ENCODE measurements at places on chromosomes 12 and 14.

- DNase-seq: peak; percentile 57
Observed at GRCh38 chr12:87596636-87597035, 432.6 kb downstream of the C12orf50 start.

GRCh38 chr12:124338448-124338847 is 43.6 kb downstream of the RFLNA start:
- DNase-seq: no peak

GRCh38 chr12:79453820-79454219 is 236.9 kb downstream of the PAWR start:
- peak; percentile 13 for DNase-seq

DNA sequence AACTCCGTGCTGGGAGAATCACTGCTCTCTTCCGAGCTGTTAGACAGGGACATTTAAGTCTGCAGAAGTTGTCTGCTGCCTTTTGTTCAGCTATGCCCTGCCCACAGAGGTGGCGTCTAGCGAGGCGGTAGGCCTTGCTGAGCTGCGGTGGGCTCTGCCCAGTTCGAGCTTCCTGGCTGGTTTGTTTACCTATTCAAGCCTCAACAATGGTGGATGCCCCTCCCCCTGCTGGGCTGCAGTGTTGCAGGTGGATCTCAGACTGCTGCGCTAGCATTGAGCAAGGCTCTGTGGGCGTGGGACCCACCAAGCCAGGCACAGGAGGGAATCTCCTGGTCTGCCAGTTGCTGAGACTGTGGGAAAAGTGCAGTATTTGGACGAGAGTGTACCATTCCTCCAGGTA is 43.7 kb downstream of the GPR137C start:
- no peak for DNase-seq

DNA sequence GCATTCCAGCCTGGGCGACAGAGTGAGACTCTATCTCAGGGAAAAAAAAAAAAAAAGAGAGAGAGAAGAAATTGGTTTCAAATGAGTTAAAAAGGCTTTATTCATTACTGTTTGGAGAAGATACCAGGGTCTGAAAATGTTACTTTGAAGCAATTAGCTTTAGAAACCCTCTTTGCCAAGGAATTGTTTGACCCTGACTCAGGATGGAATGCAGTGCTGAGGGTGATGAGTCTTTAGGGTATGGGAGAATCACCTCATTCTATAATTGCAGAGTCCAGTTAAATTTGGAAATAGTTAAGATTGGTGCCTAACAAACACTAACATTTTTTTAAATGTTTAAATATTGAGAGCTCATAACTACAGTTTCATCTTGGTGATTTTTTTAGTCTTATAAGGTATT is 13.3 kb downstream of the RAP1B start:
- peak; percentile 52 for DNase-seq

DNA sequence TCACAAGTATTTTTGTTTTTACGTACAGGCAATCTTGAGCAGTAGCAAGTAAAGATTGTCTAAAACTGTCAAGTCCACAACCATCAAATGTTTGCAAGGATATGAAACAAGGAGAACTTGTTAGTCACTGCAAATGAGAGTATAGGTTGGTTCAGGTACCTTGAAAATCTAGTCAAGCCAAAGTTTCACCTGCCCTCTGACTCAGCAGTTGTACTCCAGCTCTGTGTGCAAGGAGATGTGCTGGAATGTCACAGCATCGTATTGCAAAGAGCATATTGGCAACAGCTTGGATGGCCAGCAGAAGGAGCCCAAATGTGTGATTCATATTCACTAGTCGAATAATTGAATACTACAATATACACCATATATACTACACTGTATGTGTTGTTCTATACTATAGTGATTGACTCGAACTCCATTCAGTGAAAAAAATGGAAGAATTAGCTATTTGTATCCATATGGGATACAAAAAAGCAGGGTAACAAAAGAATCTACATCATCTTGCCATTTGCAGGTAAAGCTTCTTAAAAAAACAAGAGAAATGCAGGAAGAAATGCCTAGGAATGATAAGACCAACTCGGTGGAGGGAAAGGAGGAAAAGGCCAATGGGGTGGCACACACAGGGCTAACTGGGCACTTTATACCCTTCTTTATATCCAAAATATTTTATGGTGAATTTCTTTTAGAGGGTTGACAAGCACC is 44.0 kb downstream of the EID3 start:
- peak; percentile 70 for DNase-seq

- peak; percentile 69 for DNase-seq
Observed at GRCh38 chr14:84340938-84341337, 1189.0 kb upstream of the FLRT2 start.

DNA sequence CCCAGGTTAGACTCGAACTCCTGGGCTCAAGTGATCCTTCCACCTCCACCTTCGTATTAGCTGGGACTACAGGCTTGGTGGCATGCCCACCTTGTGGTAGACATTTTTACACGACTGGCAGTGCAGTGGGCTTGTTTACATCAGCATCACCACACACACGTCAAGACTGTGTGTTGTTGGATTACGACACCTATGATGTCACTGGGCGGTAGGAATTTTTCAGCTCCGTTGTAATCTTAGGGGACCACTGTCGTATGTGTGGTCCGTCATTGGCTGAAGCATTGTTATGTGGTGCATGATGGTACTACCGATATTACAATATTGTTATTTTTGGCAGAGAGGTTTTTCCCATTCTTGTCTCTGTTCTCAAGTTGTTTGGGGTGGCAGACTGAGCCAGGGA is 50.7 kb downstream of the TSPAN9 start:
- DNase-seq: peak; percentile 53

DNA sequence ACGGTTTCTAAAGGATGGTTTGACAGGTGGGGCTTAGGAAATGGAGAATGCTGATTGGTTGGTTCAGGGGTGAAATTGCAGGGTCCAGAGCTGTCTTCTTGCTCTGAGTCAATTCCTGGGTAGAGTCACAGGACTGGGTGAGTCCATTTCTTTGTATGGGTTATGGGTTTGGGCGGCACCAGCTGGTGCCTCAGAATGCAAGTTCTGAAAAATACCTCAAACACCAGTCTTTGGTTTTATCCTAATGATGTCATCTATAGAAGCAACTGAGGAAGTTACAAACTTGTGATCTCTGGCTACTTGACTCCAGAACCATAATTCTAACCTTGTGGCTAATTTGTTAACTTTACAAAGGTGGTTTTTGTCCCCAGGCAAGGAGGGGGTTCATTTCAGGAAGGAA is 47.6 kb upstream of the EIF5 start:
- DNase-seq: no peak

DNA sequence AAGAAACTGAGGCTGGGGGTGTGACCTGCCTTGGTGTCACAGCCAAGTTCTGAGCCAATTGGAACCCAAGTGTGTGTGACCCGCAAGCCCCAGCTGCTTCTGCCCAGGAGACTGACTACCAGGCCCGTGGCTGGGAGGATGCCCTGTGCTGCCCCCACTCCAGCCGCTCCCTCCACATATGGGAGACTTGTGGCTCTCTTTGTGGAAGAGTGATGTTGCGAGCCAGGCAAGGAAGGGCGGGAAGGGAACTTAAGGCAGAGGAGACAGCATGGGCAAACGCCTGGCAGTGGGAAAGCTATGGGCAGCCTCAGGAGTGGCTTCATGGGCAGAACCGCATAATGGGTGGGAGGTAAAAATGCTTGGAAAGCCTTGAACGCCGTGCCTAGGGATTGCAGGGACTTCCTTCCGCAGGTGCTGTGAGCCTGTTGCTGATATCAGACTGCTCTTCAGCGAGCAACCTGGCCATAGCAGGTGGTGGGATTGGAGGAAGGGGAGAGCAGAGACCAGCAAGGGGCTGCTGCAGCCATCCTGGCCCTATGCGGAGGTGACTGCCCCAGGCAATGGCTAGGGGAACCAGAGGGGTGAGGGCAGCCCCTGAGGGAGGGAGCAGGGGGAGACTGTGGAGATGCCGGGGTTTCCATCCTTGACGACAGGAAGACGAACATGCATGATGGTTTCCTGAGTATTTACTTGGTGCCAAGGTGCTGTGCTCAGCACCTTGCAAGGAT is 115.7 kb downstream of the LGMN start:
- DNase-seq: no peak

DNA sequence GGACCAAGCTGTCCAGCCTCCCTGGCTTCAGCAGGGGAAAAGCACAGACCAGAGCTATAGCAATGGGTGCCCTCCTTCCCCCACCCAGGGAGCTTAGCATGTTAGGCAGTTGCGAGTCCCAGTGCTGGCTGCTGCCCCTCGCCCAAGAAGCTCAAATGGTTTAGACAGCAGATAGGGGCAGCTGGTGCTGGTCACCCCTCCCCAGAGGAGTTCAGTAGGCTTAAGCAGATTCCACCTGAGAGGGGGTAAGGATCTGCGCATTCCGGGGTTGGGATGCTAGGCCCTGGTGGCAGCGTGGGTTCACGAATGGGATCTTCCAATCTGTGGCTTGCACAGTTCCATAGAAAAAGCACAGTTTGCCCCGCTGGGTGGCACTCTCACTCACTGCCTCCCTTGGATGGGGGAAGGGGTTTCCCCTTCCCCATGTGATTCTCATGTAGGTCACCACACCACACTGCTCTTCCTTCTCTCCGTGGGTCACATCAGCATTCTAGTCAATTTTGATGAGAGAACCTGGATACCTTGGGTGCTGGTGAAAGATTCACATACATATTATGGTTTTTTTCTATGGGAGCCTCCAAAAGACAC is 665.6 kb downstream of the C12orf50 start:
- DNase-seq: no peak

GRCh38 chr14:50109342-50109741 is 7.0 kb downstream of the VCPKMT start:
- peak; percentile 34 for DNase-seq

- DNase-seq: peak; percentile 70
Observed at GRCh38 chr14:76984787-76985375, 43.6 kb downstream of the IRF2BPL start.

DNA sequence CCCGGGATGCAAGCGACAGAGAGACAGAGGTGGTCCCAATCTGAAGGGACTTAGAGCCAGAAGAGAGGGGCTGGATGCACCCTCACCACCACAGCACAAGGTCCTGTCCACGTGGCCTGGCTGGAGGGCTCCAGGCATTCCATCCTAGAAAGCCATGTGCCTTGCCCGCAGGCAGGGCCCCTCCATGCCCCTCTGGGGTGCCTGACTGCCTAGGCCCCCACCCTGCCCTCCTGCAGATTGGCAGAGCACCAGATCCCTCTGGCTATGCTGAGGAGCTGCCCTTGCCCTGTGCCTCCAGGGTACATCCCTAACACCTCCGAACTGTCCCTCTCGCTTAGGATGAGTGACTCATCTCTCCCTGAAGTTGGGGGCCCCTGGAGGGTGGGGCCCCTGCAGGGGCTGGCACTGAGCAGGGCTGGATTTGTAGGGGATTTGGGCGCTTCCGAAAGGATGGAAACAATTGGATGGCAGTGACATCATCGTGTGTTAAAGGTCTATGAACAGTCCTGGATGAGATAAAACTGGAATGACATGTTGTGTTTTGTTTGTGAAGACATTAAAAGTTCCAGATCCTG is 50.9 kb downstream of the CHGA start:
- DNase-seq: no peak

DNA sequence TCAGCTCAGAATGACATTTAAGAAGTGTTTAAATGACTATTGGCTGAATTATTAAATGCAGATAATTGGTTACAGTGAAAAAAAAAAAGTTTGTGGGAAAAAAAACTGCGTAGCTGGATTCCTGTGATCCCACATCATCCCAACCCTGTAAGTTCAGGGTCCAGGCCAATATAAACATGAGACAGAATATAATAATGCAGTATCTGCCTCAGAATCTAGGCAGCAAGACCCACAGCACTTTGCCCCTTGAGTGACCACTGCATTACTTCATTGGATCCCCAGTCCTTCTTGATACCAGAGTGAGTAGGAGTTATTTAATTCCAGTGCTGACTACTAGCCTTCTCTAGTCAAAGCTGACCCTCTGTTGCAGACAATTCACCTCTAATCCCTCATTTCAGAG is 272.6 kb downstream of the CCER1 start:
- peak; percentile 55 for DNase-seq

- DNase-seq: no peak
Observed at GRCh38 chr12:74644681-74645080, 107.0 kb downstream of the ATXN7L3B start.

DNA sequence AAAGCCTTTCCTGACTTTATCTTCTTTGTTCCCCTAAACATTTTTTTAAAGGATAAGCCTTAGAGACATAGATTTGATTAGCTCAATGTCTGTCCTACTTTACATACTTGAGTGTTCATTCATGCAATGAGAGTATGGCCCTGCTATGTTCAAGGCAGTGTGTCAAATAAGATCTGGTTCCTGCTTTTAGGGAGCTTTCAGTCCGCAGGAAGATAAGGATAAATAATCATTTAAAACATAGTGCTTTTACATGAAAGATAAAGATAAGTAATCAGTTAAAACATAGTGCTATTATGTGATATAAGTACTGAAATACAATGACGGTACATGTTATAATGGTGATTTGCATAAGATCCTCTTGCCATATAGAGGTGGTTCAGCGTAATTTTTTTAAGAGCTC is 378.3 kb upstream of the PRICKLE1 start:
- no peak for DNase-seq

DNA sequence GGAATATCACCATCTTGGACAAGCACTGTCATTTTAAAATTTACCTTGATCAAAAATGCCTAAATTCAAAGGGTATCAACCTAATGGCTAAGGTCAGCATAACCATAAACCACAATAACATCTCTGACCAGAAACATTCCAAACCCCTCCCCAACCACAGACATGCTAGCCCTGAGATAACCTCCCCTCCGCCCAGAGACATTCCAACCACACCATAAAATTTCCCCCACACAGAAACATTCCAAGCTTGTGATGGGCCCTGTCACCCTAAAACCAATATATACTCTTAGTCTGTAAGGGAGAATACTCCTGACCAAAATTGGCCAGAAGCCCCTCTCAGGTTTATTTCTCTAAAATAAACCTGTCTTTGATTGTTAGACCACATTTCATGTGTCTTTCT is 17.7 kb downstream of the EPYC start:
- peak; percentile 60 for DNase-seq

GRCh38 chr14:103527408-103528145 is 1.4 kb upstream of the TRMT61A start:
- DNase-seq: no peak

- peak; percentile 6 for DNase-seq
Observed at GRCh38 chr14:93430315-93431035, at the start of gene UNC79. Gene UNC79, plus strand, starts transcription at chr14:93430939. Its CDS starts 91 bp downstream, at chr14:93431030.

DNA sequence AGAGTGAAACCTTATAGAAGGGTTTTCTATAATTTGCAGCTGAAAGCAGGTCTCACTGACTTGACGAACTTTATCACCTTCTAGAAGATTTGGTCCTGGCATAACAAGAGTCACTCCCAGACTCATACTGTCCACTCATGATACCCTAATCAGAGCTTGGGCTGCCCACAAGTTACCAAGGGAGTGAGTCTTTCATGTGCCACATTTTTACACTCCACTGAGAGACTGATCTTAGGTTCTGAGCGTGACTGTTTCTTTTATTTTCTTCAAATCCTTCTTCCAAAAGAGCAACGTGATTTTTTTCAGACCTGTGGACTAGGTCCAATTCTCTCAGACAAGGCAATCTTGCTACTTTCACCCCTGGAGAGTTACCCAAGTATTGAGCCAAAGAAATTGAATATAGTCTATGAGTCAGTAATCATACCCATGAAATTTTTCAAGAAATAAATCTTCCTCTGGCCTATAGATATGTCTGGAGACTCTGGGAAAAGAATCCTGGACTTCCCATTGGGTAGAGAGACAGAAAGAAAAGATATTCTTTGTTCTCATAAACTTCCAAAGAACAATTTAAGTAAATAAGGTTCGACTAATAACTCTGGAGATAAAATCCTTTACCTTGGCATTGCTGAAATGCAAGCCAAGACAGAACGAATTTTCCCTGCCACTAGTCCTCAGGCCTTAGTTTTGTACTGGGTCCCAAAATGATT is 26.9 kb downstream of the SIX1 start:
- peak; percentile 69 for DNase-seq

- peak; percentile 67 for DNase-seq
Observed at GRCh38 chr12:28958553-28959195, 190.4 kb upstream of the FAR2 start.

All from iris pigment epithelial cell (primary cell).